ENCODE measurements at places on chromosomes 7 and 10.

DNA sequence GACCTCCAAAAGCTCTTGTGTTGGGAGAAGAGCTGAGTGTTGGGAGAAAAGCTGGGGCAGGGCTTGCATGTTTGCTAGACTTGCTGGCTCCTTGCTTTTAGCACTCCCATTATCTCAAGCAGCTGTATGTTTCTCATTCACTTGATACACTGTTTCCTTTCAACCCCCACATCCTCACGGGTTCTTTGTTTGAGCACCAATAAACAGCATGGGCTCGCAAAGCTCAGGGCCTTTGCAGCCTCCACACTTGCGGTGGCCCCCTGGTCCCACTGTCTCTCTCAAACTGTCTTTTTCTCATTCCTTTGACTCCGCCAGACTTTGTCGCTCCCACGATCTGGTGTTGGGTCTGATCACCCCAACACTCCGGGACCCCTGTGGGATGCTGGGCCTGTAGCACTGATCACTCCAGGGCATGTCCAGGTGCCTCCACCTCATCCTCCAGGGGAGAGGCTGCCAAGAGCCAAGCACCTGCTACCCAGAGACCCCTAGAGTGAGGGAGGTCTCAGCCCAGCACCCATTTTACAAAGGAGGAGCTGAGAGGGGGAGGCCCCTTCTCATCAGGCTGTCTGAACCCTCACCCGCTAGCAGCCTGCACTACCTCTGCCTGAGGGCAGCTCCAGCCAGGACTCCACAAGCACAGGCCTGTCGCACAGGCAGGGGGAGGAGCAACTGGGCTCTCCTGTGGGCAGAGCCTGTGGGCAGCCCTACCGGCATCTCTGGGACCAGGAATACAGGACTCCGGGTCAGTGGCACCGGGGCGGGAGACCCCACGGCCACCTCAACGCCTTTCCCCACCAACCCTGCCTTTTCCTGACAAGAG, 49.1 kb upstream of the MSMB start:
- DNase-seq: no peak

- no peak for DNase-seq
Observed at GRCh38 chr7:22114440-22114981, 168.8 kb upstream of the CDCA7L start.

DNA sequence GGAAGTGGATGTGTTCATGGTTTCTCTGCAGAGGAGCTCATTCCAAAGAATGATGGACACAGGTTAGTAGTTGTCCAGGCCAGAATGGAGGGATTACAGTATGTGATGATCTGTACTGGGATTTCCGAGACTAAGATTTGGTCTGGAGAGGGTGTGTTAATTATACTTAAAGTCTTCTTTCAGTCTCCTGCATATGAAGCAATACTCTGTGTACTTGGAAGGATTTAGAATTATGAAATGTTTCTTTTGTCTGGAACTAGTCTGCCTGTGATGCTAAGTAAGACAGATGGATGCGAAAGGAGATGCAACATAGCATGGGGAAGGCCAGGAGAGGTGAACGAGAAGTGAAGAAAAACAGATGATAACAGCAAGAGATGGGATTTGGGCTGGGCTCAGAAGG, 305.1 kb upstream of the LYZL1 start:
- DNase-seq: no peak

GRCh38 chr10:74828946-74829345, 2.5 kb downstream of the KAT6B start:
- no peak for DNase-seq

DNA sequence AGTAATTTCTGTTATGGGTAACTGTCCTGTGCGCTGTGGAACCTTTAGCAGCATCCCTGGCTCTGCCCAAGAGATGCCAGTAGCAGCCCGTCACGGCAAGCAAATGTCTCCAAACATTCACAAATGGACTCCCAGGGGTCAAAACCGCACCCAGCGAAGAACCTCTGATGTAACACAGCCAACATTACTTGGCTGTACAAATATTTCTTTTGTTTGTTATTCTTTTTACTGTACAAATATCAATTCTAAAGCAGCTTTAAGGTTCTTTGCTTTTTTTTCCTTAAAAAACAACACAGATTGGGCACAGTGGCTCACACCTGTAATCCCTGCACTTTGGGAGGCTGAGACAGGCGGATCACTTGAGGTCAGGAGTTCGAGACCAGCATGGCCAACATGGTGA, 182.5 kb downstream of the KMT2E start:
- no peak for DNase-seq

GRCh38 chr10:1650542-1651269, 86.6 kb downstream of the ADARB2 start:
- no peak for DNase-seq

- DNase-seq: no peak
Observed at GRCh38 chr10:77492368-77492994, 145.1 kb downstream of the KCNMA1 start.

- no peak for DNase-seq
Observed at GRCh38 chr7:150721970-150722373, 5.6 kb downstream of the GIMAP1 start.

DNA sequence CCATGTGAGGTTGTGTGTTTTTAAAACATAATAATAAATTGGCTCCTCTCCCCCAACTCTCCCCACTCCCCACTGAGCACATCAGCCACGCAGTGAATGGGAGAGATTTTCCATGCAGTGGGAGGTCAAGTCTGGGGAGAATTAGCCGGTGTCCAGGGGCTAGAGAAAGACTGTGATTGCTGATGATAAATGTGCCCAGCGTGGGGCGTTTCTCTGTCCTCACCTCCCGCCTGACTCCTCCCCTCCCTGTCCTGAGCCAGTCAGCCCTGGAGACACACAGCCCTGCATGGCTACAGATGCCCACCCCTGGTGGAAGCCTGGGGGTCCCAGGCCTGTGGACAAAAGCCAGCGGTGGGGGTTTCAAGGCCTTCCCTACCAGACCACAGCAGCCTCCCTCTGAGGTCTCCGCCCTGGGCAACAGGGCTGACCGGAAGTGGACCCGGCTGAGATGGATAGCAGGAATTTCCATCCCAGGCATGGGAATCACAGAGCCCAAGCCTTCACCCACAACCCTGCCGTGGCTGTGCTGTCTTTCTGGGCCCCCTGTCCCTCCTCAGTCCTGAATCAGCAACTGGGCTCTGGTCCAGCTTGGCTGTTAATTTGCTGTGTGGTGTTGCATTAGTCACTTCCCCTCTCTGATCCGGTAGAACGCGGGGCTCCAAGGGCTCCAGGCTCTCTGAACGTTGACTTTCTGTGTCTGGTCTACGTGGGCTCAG, 46.8 kb upstream of the SLC29A3 start:
- no peak for DNase-seq

DNA sequence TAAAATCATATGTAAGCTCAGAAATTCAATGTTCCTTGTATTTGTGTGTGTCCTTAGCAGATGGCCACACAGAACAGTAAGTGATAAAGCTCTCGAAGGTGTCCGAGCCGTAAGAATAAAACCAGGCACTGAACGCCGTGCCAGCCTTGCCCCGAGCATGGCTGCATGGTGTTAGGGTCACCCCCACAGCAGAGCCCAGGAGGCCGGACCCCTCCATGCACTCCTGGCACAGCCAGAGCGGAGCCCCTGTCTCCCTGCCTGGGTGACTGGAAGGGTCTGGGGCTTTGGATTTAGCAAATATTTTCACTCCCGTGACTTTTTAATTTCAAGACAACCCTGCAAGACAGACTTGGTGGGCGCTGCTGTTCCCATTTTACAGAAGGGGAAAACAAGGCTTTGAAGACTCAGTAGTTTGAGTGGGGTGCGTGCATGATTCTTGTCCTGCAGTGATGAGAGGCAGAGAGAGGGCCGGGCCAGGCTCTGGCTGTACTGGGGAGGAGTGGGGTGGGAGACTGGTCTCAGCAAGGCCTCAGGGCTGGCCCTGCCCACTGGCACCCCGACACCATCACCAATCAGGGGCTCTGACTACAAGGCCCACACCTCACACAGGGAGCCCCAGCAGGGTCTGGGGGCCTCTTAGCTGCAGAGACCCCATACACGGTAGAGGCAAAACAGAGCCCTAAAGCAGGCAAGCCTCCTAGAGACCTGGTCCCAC, 39.4 kb downstream of the VIPR2 start:
- DNase-seq: no peak

DNA sequence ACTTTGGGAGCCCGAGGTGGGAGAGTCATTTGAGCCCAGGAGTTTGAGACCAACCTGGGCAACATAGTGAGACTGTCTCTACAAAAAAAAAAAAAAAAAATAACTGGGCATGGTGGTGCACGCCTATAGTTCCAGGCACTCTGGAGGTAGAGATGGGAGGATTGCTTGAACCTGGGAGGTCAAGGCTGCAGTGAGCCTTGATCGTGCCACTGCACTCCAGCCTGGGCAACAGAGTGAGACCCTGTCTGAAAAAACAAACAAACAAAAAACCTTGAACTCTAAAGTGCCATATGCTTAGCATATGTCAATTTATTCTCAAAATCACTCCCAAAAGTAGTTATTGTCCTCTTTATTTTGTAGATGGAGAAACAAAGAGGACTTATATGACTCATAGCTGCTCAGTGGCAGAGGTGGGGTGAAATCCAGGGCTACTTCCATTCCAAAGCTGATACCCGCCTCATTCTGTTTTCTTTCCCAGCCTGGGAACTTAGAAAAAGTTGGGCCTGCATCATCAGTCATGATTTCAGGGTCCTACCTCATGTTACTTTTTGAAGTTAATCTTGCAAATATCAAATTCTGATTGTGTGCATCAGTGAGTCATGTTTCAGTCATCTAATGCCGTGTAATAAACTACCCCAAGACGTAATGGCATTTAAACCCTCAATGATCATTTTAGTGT, 13.3 kb downstream of the DHTKD1 start:
- DNase-seq: no peak

GRCh38 chr10:77553966-77554365, 83.6 kb downstream of the KCNMA1 start:
- DNase-seq: no peak

DNA sequence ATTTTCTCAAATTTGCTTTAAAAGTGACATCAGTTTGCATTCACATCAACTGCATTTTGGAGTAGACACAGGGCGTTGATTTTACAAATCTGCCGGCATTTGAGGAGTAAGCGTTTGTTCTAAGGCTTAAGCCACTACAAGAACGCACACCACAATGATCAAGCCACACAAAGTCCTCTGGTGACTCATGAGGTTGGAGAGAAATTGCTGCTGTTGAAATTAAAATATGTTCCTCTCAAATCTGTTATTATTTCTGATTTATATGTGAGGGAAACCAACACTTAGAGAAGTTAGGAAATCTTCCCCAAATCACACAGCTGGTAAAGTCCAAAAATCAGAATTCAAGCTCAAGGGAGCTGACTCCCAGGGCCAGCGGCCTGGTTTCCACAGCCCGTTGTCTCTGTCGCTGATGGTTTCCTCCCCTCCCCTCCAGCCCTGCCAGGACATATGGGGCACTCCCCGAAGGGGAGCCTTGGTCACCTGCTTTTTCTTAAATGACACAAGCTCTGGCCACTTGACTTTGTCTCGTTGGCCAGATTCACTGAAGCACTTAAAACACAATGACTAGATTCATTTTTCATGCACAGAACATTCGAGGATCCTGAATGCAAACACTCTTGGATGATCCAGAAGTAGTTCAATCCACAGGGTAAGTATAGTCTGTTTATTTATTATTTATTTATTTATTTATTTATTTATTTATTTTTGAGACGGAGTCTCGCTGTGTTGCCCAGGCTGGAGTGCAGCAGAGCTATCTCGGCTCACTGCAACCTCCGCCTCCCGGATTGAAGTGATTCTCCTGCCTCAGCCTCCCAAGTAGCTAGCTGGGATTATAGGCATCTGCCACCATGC, 29.2 kb upstream of the KLF6 start:
- DNase-seq: no peak

All from GM12865 (cell line).